Amniotic epithelial cell (primary cell): ENCODE measurements at places on chromosomes 2 and 18.

DNA sequence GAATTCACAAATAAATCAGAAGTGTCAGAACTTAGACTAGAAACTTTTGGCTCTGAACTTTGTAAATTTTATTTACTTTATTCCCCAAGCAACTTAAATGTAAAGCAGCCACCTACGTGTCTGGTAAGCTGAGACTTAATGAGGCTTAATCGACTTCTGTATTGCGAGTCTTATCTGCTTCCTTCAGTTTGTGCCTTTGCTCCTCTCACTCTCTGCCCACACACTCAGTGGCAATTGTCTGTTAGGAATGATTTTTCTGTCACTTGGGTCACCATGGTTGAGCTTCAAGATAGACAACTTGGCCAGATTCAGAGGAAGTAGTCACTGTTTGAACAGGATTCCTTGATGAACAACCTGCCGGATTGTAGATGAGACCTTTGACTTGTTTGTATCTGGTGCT lies 691.4 kb upstream of the FSHR start:
- DNase-seq, result no peak

GRCh38 chr18:63247926-63248325 lies 71.6 kb downstream of the BCL2 start:
- no peak for DNase-seq

GRCh38 chr2:854460-854859 lies 96.2 kb upstream of the SNTG2 start:
- no peak for DNase-seq

- no peak for DNase-seq
These were observed 91.4 kb upstream of the RBMS1 start for GRCh38 chr2:160584972-160585494.

- DNase-seq, result no peak
These were observed 240.7 kb downstream of the TGIF1 start for GRCh38 chr18:3690764-3691066.

DNA sequence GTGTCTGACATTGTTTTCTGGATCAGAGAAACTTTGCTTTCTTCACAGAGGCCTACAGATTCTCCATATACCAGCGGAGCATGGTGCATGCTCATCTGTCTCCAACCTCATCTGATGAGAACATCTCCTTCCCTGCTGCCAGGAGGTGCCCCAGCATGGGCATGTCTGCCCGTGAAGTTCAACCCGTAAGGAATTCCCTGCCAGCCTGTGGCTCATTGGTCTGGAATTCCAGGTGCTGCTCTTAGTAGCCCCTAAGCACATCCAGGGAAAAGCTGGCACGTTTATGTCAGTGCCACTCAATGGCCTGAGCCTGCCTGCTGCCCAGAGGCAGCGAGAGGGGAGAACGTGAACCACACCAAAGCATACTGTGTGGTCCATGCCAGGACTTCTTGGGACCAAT lies 1.7 kb upstream of the SP100 start:
- DNase-seq, result no peak

GRCh38 chr18:48541026-48541746 lies 2.4 kb downstream of the CTIF start:
- DNase-seq, result peak; percentile 80

DNA sequence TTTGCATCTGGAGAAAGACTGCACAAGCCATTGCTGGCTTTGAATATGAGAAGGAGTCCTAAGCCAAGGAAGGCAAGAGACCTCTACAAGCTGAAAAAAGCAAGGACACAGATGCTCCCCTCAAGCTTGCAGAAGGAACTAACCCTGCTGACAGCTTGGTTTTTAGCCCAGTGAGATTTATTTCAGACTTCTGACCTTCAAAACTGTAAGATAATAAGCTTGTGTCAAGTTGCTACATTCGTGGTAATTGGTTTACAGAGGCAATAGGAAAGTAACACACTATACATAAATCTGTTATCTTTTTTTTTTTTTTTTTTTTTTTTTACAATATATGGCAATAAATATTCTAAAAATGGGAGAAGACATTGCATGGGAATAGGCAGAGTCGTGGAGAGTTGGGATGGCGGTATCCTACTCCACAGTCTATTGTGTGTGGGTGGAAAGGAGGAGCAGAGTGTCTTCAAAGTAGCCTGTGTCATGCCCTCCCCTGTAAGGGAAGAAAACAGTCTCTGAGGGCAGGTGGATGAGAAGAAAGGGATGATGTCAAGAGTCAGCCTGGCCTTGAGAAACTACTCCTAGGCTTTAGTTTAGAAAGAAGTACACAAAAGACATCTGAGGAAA lies 196.9 kb downstream of the THSD7B start:
- DNase-seq, result no peak

DNA sequence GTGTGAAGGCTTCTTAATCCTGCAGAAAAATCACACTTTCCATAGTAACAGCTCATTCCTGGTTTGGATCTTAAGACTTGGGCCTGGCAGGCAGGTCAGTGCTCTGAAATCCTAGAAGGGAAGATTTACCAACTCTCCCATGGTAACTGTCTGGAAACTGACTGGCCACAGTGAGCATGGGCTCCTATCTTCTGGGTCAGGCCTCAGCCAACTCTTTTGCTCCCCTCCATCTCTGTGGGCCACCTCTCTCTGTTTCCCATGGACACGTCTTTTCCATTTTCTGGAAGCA lies 86.7 kb downstream of the ACAA2 start:
- peak; percentile 40 for DNase-seq

GRCh38 chr2:206639636-206640035 lies 2.7 kb upstream of the FAM237A start:
- DNase-seq, result no peak
